ENCODE measurements at places on chromosomes 1 and 21. TPM values are rescaled to one million over a fixed set of nuclear protein-coding genes. Genes with fewer than 3 reads are reported as not detected.
A peak's percentile ranks its signal among the peaks of the same experiment; 100 is the strongest.

URB2 gene
- 13.1 TPM for total RNA-seq

RIT1 gene
- total RNA-seq = 32.0 TPM

CHD5 gene
- 40.9 TPM for total RNA-seq

FAM163A gene
- under 0.01 TPM for total RNA-seq

FAM72C gene
- 0.16 TPM for total RNA-seq

NENF gene
- total RNA-seq = 14.8 TPM

EFCAB7 gene
- 51.5 TPM for total RNA-seq

- DNase-seq = no peak
Observed at GRCh38 chr21:27513016-27513415, 546.1 kb upstream of the ADAMTS5 start.

GRCh38 chr1:109252893-109253802, 3.8 kb downstream of the CELSR2 start:
- DNase-seq = peak; percentile 81

DNA sequence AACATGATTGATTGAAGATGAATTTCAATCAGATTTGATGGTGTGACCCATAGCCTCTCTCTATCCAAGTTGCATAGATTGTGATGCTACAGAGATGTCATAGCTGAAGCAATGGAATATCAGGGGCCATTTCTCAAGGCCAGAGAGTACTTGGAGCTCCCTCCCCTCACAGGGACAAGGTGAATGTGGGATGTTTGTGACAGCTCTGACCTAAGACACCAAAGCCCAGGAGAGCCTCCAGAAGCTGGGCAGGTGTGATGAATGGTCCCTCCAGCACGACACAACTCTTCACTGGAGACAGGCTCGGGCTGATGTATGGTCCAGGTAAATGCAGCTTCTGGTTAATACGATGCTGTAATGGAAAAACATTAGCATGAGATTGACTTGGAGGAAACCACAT, 101.0 kb upstream of the ZC3H12A start:
- DNase-seq = no peak

DNA sequence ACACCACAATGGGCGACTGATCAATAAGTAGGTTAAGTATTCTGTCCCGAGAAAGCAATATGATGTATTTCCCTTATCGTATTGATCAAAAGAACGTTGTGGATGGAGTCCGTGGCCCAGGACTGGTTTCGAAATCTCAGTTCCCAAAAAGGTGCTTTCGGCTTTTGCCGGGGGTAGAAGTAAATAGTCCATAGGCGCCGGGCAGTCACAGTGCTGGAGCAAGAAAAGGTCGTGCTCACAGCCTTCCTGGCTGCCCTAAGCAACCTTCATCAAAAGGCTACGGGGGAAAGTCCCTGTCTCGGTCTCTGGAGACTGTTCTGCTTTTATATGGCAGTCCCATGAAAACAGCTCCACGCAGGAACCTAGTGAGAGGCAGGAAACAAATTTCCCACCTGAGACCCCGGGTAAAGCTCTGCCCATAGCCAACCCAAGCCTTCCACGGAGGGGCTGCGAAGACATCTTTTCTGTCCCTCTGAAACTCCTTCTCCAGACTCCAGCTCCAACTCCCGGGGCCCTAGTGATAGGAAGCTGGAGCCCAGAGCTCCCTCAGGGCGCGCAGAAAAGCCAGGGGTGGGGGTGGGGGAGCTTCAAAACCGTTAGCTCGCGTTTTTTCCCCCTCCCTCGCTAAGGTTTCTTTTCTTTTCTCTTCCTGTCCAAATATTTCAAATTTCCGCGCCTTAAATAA, 7.0 kb downstream of the CDKN2C start:
- DNase-seq = no peak

DNA sequence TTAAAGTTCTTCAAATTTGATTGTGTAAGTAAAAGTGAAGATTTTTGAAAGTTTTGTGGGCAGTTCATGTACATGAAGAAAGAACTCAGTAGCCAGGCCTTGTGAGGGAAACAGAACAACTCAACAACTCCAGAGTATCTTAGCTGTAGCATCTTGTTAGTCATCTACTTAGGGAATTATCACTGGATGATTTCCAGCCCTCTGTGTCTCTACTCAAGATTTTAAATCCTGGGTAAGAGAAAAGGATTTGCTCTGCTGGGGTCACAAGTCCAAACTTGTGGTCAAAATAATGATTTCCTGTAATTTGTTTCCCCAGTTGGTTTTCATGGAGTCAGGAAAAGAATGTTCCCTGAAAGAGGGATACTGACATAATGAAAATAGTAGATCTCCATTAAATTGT, 8.2 kb downstream of the OR10T2 start:
- DNase-seq = no peak

DNA sequence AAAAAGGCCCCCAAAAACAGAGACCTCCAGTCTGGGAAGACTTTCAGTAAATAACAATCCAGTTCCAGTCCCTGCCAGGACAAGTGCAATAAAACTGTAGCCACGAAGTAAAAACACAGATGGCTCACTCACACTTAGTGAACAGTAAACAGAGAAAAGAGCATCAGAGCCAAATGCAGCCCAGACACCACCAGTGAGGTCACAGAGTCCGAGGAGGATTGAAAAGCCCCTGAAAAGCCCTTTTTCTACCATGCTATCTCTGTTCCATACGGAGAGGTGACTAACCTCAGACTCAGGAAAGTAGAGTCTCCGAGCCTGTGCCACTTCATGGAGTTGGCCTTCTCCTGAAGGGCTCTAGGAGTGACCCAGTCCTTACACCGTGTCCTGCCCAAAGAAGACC, 84.5 kb downstream of the COLGALT2 start:
- DNase-seq = no peak

DNA sequence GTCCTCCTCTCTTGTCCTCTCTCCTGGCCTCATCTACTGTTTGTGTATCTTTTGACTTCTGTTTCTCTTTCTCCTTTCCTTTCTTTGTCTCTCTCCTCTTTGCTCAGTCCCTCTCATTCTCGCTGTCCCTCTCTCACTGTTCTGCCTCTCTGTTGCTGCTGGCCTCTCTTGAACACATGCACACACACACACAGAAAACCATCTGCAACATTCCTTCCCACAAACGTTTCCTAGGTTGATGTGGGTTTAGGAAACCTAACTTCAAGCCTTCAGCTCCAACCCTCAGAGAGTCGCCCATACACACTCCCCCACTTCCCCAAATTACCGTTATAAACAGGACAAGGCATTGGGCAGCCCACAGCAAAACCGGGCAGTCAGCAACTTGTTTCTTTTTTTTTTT, 10.9 kb upstream of the SSBP3 start:
- no peak for DNase-seq

- DNase-seq = no peak
Observed at GRCh38 chr21:41048623-41049022, 119.3 kb upstream of the BACE2 start.

GRCh38 chr1:201876148-201876818, 12.4 kb upstream of the SHISA4 start:
- no peak for DNase-seq

DNA sequence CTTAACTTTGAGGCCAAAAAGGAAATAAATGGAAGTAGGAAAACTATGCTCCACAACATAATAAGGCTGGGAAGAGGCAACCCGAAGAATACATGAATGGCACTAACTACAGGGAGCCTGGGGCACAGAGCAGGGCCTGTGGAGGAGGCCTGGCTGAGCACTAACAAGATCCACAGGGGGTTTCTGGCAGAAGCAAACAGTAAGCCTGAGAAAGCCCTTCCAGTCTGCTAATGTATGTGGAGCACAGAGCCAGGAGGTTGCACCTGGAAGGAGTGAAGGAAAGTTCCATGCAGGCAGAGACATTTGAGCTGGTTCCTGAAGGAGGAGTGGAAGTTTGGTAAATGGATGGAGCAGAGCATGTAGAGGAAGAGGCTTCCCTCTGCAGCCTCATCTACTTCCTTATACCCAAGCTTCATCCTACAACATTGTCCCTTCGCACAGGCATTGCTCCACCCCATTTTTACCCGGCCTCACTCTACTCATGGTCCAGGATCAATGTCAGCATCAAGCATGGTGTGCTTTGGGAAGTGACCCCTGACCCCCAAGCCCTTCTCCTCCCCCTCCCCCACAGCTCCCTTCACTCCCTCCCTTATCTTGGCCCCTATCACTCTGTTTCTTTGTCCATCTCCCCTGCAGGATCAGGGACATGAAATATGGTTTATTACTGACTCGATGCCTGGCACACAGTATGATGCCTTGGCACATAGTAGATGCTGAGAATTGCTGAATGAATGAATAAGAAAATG, 23.3 kb downstream of the SHISA4 start:
- no peak for DNase-seq

DNA sequence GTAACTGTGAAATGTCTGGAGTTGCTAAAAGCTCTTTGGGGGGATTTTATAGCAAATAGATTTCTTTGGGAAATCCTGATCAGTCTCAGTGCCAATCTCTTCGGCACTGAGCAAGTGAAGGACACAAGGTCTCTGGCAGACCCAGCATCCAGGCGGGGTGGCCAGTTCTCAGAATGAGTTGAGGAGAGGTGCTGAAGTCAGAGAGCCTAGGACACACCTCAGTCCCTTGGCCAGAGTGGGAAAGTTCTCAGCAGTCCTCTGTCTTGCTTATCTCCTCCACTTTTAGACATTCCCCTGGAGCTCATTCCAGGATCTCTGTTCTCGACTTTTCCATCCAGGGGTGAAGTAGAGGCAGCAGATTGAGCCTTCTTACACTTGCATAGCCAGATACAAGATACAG, 6.7 kb downstream of the HLX start:
- DNase-seq = no peak

GRCh38 chr1:156577550-156577949, 2.0 kb upstream of the TTC24 start:
- DNase-seq = no peak

DNA sequence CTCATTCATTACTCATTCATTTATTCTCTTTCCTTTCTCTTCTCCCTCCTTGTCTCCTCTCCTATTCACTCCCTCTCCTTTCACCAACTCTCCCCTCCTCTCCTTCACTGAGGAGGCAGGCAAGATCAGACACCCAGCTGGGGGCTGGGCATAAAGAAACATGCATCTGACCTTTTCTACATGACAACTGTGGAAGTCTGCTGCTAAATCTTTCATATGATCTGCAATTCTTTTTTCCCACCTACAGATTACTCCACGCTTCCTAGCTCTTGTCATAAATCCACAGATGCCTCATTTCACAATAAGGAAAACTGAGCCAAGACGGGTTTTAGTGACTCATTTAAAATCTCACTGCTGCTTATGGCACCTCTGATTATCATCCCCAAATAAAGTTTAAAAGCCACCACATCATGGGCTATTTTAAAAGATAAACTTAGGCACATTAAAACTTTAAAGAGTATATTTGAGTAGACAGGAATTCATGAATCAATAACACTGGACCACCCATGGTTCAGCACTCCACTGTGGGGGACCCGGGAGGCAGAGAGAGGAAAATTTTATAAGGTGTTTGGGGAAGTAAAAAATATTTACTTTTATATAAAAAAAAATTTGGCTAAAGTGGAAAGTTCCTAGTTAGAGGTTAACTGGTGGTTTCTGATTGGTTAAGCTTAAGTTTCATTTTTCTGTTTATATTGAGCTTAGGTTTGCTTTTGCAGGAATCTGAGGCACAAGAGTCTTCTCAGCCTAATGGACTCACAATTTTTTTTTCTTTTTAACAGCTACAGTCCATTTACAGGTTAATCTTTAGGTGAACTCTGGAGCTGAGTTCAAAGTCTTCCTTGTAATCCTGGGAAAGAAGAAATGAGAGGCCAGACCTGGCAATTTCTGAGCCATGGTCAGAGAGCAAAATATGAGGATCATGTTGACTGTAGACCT, 55.8 kb upstream of the DNAH14 start:
- no peak for DNase-seq

DNA sequence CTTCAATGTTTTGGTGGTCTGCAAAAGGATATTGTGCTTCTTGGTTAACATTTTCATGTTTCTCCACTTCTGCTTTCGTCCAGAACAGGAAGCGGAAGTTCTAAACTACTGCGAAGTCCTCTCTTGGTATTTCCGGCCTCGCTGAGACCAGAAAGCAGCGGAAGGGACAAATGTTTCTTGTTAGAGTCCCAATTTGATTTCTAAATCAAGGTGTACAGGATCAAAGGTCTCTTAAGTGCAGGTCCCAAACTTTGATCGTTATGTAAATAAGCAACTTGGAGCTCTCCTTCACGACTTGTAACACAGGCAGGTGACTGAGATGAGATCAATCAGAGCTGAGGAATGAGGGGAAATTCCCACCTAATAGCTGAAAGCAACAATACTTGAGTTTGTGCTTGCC, 40.1 kb upstream of the HMCN1 start:
- no peak for DNase-seq

DNA sequence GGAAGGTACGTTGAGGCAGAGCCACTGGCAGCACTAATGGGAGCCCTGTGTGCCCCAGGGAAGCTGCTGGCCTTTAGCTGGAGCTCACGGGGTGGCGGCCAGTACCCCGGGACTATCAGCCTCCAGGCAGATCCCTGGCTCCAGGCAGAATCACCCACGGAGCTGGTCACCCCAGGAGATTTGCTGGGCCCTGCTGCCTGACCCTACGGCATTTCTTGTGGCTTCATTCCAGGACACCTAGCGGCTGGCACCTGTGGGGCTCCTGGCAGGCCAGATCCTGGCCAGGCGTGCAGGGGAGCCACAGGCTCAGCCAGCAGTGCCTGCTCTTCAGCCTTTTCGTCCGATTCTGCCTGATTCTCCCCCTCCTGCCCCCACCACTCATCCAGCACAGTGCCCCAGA, 7.1 kb downstream of the PADI1 start:
- DNase-seq = no peak
